Activated CD4-positive, alpha-beta memory T cell treated with anti-CD3 and anti-CD28 coated beads, Interleukin-2, amount 10 ng/mL, durations not matched to agents 7 days and 5 days (primary cell): ENCODE measurements at places on chromosomes 3 and 15. TPM values are rescaled to one million over a fixed set of nuclear protein-coding genes. Genes with fewer than 3 reads are reported as not detected.

The ADAMTSL3 gene
- total RNA-seq = not detected

The CCNB2 gene
- 96.3 TPM for total RNA-seq

The ABHD10 gene
- total RNA-seq = 44.7 TPM

The CORO2B gene
- not detected for total RNA-seq

The SNX33 gene
- 1.9 TPM for total RNA-seq

The CIDEC gene
- total RNA-seq = not detected

The HIGD1A gene
- 56.9 TPM for total RNA-seq

The ZDHHC3 gene
- total RNA-seq = 46.6 TPM

- peak overlapping the region; percentile 66 for H3K27ac ChIP-seq
- peak; percentile 41 for DNase-seq
- peaks cover 60% of the 10 kb centered on the region for H3K36me3 ChIP-seq
- H3K4me1 ChIP-seq = peaks cover 39% of the 10 kb centered on the region
- no peak overlapping the region for H3K4me3 ChIP-seq
These were observed 40.8 kb downstream of the KAT2B start for GRCh38 chr3:20080956-20081554.

- H3K4me3 ChIP-seq = no peak overlapping the region
- H3K4me1 ChIP-seq = peaks cover 2% of the 10 kb centered on the region
- no peak for DNase-seq
- no peaks in the 10 kb centered on the region for H3K27me3 ChIP-seq
These were observed 160.0 kb upstream of the CGNL1 start for GRCh38 chr15:57216288-57216687.

DNA sequence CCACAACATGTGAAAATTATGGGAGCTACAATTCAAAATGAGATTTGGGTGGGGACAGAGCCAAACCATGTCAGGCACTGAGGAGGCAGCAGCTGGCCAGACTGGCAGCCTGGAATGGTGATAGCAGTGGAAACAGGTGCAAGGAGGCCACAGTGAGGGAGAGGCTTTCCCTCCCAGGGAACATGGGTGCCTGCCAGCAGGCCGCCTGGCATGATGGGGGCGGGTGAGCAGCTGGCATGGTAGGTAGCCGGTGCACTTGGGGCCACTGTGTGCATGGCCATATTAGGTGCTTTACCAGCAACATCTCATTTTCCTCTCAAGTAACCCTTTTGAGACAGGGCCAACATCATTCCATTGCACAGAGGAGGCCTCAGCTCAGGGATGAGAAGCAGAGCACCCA lies 18.3 kb upstream of the MRPS22 start:
- no peak for DNase-seq
- H3K36me3 ChIP-seq = no peaks in the 10 kb centered on the region
- H3K27ac ChIP-seq = no peak overlapping the region

- no peak for DNase-seq
- H3K4me1 ChIP-seq = peaks cover 20% of the 10 kb centered on the region
- H3K27me3 ChIP-seq = no peaks in the 10 kb centered on the region
- H3K36me3 ChIP-seq = peaks cover 52% of the 10 kb centered on the region
These were observed 90.4 kb downstream of the ATG7 start for GRCh38 chr3:11362600-11362999.

DNA sequence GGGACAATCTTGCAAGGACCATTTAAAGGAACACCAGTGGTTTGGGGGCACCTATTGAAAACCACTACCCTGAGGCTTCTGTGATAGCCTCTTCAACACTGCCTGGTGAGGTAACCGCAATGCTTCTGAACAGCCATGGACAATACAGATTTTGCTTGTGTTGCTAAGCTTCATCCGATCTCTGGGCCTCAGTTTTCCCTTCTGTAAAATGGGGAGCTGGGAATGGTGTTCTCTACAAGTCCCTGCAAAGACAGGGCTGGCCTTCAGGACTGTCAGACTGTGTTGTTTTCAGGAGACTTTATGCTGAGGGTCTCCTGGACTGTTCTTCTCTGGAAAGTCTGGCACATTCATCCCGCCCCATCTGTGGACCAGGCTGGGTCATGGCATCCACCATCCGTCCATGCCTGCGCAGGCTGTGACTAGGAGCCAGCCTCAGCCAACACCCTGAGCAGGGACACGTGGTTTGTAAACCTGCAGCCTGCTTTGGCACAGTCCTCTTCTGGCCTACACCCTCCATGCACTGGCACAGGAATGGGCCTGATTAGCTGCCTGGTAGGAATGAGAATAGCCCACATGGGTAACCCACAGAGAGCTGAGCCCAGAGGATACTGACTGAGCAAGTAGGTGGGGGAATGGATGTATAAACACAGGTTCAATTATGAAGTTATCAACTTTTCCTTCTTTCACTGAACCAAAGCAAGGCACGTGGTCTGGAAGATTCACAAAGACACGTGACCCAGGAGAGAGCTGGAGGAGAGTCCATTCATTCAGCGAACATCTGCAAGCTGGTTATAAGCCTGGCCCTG lies 55.3 kb downstream of the ROPN1B start:
- H3K4me1 ChIP-seq = peaks cover 16% of the 10 kb centered on the region
- no peak overlapping the region for H3K4me3 ChIP-seq
- no peaks in the 10 kb centered on the region for H3K27me3 ChIP-seq

GRCh38 chr15:77057685-77058084 lies 13.2 kb downstream of the TSPAN3 start:
- H3K36me3 ChIP-seq = peaks cover 3% of the 10 kb centered on the region
- no peak overlapping the region for H3K4me3 ChIP-seq

DNA sequence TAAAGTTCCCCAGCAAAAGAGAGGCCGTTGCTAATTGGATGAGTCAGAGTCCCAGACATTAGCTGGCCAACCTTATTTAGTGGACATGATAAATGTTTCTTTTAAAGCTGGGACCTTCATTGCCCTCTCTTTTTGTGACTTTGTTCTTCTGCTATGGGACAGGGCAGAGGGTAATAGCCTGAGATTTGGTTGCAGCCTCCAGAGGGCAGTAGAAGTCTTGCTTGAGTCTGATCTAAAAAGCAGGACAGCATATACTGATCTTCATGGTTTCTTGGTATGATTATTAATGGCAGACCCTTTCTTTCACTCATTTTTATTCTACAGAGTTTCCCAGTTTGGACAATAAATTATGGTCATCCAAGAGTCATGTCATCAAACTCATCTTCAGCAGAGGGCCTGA lies 25.1 kb upstream of the ZKSCAN7 start:
- H3K4me1 ChIP-seq = no peaks in the 10 kb centered on the region
- no peak overlapping the region for H3K4me3 ChIP-seq
- peaks cover 7% of the 10 kb centered on the region for H3K27me3 ChIP-seq
- peak; percentile 24 for DNase-seq
- no peak overlapping the region for H3K27ac ChIP-seq
- no peaks in the 10 kb centered on the region for H3K36me3 ChIP-seq

DNA sequence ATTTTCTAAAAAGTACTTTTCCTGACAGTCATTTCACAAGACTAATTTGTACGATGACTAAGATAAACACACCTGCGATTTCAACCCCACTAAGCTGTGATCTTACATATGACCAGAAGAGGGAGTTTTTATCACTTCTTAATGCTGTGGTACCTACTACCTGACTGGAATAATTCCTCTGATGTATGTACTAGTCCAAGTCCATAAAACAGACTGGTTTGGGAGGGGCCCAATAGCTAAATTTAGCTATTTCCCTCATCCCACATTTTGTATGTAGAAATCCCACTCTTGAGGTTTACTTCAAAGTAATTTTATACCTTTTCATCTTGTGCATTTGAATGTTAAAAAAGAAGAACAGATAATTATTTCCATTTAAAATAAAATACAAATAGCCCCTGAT lies 49.7 kb upstream of the SCAANT1 start:
- no peak overlapping the region for H3K27ac ChIP-seq
- H3K27me3 ChIP-seq = no peaks in the 10 kb centered on the region
- no peak for DNase-seq
- peaks cover 58% of the 10 kb centered on the region for H3K4me1 ChIP-seq

DNA sequence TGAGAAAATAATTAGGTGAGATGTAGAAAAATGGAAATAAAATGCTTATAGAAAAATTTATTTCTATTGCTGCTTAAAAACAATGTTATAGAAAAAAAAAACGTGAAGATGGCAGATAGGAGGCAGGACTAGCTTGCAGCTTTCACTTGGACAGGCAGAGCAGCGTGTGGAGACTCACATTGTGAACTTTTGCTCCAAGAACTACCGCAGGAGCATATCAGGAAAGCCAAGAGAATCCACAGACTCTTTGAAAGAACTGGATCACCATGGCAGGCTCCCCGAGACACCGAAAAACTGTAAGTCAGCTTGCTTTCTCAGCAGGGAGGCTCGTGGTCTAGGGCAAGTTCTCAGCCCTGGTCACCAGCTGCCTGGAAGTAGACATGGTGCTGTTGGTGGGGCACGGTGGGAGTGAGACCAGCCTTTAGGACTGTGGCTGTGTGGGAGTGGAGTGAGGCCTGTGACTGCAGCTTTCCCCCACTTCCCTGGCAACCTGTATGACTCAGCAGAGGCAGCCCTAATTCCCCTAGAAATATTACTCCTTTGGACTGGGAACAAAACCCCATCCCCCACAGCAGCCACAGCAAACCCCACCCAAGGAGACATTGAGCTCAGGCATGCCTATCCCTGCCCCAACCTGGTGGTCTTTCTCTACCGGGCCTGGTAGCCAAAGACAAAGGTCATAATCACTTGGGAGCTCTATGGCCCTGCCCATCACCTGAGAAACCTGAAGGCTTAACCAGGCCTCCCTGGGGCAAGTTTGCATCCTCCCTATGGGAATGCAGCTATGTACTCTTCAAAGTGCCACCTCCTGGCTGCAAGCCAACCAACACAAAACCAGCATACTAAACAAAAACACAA lies 22.8 kb downstream of the STRIT1 start:
- no peaks in the 10 kb centered on the region for H3K36me3 ChIP-seq
- no peak overlapping the region for H3K27ac ChIP-seq
- DNase-seq = no peak
- no peaks in the 10 kb centered on the region for H3K4me1 ChIP-seq

DNA sequence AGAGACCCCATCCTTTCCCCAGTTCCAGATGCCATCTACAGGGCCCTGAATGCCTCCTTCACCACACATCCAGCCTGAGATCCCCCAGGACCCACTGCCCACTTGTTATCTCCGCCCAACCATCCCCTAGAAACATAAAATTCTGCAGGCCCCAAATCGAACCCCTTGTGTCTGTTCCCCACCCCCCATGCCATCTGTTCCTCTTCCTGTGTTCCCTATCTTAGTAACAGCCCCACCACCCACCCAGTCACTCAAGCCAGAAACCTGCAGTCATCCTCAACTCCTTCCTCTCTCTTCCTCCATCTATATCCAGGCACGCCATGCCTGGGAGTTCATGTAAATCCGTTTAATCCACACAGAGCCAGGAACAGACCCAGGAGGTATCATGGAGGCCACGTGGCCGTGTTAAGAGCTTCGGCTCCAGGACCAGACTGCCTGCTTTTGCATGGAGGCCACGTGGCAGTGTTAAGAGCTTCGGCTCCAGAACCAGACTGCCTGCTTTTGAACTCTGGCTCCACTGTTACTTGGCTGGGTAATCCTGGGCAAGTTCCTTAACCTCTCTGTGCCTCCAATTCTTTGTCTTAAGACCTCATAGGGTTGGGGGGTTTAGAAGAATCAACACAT lies 4.8 kb downstream of the CSRNP1 start:
- peaks cover 82% of the 10 kb centered on the region for H3K36me3 ChIP-seq
- no peaks in the 10 kb centered on the region for H3K27me3 ChIP-seq
- peak overlapping the region; percentile 98 for H3K27ac ChIP-seq
- H3K4me1 ChIP-seq = peaks cover 75% of the 10 kb centered on the region
- H3K4me3 ChIP-seq = peak overlapping the region; percentile 98
- DNase-seq = no peak

DNA sequence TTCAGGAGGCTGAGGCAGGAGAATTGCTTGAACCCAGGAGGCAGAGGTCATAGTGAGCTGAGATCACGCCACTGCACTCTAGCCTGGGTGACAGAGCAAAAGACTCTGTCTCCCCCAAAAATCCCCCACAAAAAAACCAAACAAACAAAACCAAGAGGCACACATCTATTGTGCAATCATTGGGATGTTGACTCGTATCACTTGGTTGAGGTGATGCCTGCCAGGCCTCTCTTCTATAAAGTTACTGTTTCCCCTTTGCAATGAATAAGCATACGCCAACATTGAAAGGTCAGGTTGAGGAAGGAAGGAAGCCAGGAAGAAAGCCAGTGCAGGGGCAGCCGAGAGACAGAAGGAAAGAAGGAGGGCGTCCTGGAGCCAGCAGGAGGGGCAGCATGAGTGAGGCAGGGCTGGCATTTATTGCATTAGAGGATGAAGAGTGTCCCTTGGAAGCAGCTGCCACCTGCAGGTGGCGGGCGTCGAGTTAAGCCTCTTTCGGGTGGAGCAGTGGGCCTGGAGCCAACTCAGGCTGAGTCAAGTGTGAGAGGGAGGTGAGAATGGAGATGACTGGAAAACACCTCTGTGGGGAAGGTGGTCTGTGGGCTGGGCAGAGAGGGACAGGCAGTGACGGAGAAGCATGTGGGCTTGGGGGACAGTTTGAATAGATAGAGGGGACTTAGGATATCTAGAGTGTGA lies 8.3 kb upstream of the CSPG4 start:
- no peak overlapping the region for H3K27ac ChIP-seq
- peaks cover 3% of the 10 kb centered on the region for H3K4me1 ChIP-seq
- DNase-seq = no peak
- H3K36me3 ChIP-seq = no peaks in the 10 kb centered on the region
- no peak overlapping the region for H3K4me3 ChIP-seq
- peaks cover 7% of the 10 kb centered on the region for H3K27me3 ChIP-seq

GRCh38 chr3:178498871-178499270 lies 37.4 kb upstream of the KCNMB2 start:
- H3K36me3 ChIP-seq = no peaks in the 10 kb centered on the region
- DNase-seq = no peak
- no peaks in the 10 kb centered on the region for H3K27me3 ChIP-seq
- H3K4me1 ChIP-seq = no peaks in the 10 kb centered on the region
- no peak overlapping the region for H3K4me3 ChIP-seq

DNA sequence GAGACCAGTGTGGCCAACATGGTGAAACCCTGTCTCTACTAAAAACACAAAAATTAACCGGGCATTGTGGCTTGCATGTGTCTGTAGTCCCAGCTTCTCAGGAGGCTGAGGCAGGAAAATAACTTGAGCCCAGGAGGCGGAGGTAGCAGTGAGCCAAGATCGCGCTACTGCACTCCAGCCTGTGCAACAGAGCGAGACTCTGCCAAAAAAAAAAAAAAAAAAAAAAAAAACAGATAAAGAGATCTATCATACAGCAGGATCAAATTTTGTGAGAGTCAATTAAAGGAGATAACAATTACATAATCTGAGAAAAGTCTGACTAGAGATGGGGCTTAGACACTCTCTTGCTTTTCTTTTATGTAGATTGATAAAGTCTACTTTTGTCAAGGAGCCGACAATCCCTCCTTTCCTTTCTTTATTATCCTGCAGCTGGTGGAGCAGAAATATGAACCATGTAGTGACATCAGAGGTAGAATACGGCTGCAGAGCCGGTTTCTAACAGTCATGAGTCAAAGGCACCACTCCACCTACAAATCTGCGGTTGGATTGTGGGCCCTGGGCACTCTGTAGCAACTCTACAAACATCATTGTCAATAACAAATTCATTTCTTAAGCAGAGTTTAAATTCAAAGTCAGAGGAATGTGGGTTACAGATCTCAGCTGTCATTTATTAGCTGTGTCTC lies 9.0 kb downstream of the C2CD4A start:
- no peak for DNase-seq
- H3K4me3 ChIP-seq = no peak overlapping the region
- H3K4me1 ChIP-seq = no peaks in the 10 kb centered on the region
- H3K27ac ChIP-seq = no peak overlapping the region
- H3K36me3 ChIP-seq = no peaks in the 10 kb centered on the region

- no peak overlapping the region for H3K4me3 ChIP-seq
- DNase-seq = no peak
- H3K27me3 ChIP-seq = no peaks in the 10 kb centered on the region
These were observed 12.1 kb upstream of the THSD4 start for GRCh38 chr15:71103102-71103676.

GRCh38 chr3:165466856-165467255 lies 270.7 kb upstream of the SLITRK3 start:
- no peak for DNase-seq
- H3K27ac ChIP-seq = no peak overlapping the region
- no peaks in the 10 kb centered on the region for H3K4me1 ChIP-seq
- H3K36me3 ChIP-seq = no peaks in the 10 kb centered on the region
- no peaks in the 10 kb centered on the region for H3K27me3 ChIP-seq
